ENCODE measurements at places on chromosomes 12 and 14. TPM values are rescaled to one million over a fixed set of nuclear protein-coding genes. Genes with fewer than 3 reads are reported as not detected.

Gene PAWR
- total RNA-seq = 46.8 TPM

Gene NUAK1
- total RNA-seq = 10.9 TPM

Gene CCDC196
- total RNA-seq = not detected

Gene METAP2
- total RNA-seq = 52.1 TPM

- no peaks in the 10 kb centered on the region for H3K27me3 ChIP-seq
- H3K4me1 ChIP-seq = peaks cover 11% of the 10 kb centered on the region
- H3K27ac ChIP-seq = no peak overlapping the region
- no peak overlapping the region for H3K4me3 ChIP-seq
Measured at GRCh38 chr12:1579651-1580435, 14.5 kb downstream of the FBXL14 start.

- H3K27ac ChIP-seq = no peak overlapping the region
- H3K4me3 ChIP-seq = no peak overlapping the region
- H3K4me1 ChIP-seq = no peaks in the 10 kb centered on the region
- H3K27me3 ChIP-seq = no peaks in the 10 kb centered on the region
- no peak for DNase-seq
Measured at GRCh38 chr12:68482660-68483059, 128.0 kb upstream of the RAP1B start.

DNA sequence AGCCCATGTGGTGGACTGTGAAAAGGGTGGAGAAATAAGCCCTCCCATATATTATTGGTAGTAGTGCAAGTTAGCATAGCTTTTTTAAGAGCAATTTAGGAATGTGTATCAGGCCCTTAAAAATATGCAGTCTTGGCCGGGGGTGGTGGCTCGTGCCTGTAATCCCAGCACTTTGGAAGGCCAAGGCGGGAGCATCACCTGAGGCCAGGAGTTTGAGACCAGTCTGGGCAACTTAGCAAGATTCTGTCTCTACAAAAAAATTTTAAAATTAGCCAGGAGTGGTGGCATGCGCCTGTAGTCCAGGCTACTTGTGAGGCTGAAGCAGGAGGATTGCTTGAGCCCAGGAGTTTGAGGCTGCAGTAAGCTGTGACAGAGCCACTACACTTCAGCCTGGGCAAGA, 64.2 kb upstream of the BCAT1 start:
- no peak for DNase-seq
- H3K27me3 ChIP-seq = no peaks in the 10 kb centered on the region
- no peak overlapping the region for H3K4me3 ChIP-seq
- no peak overlapping the region for H3K27ac ChIP-seq
- H3K36me3 ChIP-seq = no peaks in the 10 kb centered on the region

GRCh38 chr12:124829008-124829707, 34.5 kb downstream of the SCARB1 start:
- no peak overlapping the region for H3K4me3 ChIP-seq
- H3K36me3 ChIP-seq = no peaks in the 10 kb centered on the region
- no peak for DNase-seq
- H3K27ac ChIP-seq = peak overlapping the region; percentile 40

- H3K27me3 ChIP-seq = no peaks in the 10 kb centered on the region
- no peak for DNase-seq
- no peaks in the 10 kb centered on the region for H3K36me3 ChIP-seq
- no peak overlapping the region for H3K27ac ChIP-seq
Measured at GRCh38 chr14:100096656-100097055, 31.4 kb downstream of the EVL start.

- no peaks in the 10 kb centered on the region for H3K27me3 ChIP-seq
- no peak overlapping the region for H3K27ac ChIP-seq
- no peak overlapping the region for H3K4me3 ChIP-seq
Measured at GRCh38 chr12:133227281-133227852, 8.3 kb downstream of the ANHX start.

All from ovary (tissue), 10 donors.